ENCODE measurements at places on chromosomes 3 and 15.

GRCh38 chr3:153835540-153835939, 285.6 kb upstream of the ARHGEF26 start:
- no peak for DNase-seq

GRCh38 chr15:60544581-60545264, 65.8 kb upstream of the ICE2 start:
- DNase-seq = no peak

DNA sequence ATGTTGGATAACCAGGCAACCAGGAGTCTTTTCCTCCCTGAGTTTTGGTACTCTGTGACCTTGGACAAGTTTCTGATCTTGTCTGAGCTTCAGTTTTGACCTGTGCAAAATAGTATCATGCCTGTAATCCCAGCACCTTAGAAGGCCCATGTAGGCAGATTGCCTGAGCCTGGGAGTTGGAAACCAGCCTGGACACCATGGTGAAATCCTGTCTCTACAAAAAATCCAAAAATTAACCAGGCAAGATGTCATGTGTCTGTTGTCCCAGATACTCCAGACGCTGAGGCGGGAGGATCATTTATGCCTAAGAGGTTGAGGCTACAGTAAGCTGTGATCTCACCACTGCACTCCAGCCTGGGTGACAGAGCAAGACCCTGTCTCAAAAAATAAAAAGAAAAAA, 114.8 kb downstream of the IL12A start:
- no peak for DNase-seq

- DNase-seq = no peak
Observed at GRCh38 chr3:175486255-175486654, 627.1 kb downstream of the NAALADL2 start.

DNA sequence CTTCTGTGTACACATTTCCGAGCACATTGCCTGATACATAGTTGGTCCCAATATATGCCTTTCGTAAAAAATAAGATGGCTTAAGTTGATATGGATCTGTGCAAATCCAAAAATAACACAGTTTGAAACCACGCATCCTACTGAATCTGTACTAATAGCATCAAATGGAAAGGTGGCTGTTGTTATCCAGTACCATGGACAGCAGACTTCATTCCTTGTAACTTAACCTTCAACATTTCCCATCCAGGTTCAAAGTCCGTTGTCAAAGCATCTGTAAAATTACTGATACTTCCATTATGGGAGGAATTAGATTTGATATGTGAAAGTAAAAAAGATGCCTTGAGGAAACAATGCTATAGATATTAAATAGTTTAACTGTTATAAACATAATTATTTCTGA, 65.5 kb upstream of the C3orf49 start:
- no peak for DNase-seq

- no peak for DNase-seq
Observed at GRCh38 chr15:67103869-67104268, 38.5 kb downstream of the SMAD3 start.

Data from Karpas-422 (cell line).